ENCODE measurements at places on chromosomes 3 and 15.

GRCh38 chr15:71362987-71363968 lies 248.0 kb downstream of the THSD4 start:
- DNase-seq: no peak

- no peak for DNase-seq
These were observed 5.1 kb downstream of the MIX23 start for GRCh38 chr3:122377975-122378374.

- DNase-seq: no peak
These were observed 237.6 kb upstream of the BHLHE40 start for GRCh38 chr3:4741404-4742307.

- DNase-seq: no peak
These were observed 279.9 kb downstream of the CGGBP1 start for GRCh38 chr3:87778876-87779275.

- DNase-seq: no peak
These were observed 12.6 kb upstream of the PLCL2 start for GRCh38 chr3:16871915-16872842.
